Prostate gland (tissue), 2 donors: ENCODE measurements at places on chromosomes 6 and 20. TPM values are rescaled to one million over a fixed set of nuclear protein-coding genes. Genes with fewer than 3 reads are reported as not detected.

DNA sequence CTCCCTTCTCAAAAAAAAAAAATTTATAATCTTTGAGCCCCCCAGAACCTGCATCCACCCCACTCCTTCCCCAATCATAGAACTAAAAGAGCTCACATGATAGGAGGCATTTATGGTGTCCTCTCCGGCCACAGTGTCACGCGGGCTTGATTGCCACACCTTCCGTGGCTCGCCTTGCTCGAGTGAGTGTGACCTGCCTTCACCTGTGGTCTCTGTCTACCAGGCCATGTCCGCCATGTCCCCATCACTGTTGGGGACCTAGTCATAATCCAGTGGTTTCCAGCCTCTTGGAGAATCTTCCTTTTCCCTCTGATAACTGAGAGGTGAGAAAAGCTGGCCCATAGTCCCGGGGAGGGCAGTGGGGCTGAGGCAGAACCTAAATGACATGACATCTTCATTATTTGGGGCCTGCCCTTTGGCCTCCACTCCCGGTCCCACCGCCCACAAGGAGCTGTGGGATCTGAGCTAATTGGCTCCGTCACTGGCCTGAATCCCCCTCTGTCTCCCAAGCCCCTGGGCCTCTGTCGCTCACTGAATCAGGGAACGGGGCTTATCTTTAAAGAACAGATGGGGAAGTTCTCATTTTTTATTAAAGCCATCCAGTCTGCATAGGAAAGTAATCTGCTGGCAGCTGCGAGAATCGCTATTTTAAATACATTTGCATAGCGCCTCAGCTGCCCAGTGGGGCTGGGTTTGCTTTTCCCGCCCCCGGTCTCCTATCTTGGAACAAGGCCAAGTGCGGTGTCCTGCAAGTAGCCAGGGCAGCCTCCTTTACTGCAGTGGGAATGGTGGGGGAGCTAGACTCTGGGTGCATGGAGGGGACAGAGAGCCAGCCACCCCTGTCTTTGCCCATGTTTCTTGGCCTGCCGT is 197.6 kb upstream of the PMEPA1 start:
- DNase-seq: no peak

DNA sequence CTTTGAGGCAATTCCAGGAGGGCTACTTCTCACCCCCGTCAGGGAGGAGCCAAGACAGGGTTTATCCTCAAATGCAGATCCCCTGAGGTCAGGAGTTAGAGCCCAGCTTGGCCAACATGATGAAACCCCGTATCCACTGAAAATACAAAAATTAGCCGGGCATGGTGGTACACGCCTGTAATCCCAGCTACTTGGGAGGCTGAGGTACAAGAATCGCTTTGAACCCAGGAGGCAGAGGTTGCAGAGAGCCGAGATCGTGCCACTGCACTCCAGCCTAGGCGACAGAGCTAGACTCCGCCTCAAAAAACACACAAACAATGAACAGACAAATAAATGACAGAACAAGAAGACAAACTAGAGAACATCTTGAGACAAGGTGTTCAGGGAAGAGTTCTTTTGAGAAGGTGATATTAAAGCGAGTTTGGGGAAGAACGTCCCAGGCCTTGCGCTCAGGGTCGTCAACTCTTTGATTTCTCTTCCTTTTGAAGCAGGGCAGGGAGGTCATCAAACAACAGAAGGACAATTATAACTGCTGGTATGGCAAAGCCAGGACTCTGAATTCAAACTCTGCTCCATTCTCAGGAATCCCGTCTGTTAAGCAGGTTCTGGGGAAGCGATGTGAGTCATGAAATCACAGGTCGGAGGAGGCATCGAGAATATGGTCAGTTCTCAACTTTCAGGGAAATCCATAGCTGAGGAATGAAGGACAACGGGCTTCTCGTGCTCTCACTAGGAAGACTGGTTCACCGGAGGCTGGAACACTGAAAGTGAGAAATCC is 1.4 kb upstream of the RALY start:
- no peak for DNase-seq

DNA sequence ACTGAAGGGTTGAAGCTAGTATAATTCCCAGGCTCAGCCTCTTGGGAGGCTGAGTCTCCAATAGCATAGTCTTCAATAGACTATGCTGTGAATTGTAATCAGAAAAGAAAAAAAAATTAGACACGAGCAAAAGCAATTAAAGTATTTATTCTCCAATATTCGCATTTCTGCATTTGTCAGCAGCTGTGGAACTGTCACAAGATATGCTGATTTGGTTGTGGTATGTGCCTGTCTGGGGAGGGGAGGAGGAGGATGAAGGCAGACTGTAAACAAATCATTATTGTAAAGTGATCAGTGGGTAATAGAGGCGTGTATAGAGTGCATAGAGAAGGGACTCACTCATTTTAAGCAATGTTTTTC is 10.1 kb upstream of the BICRAL start:
- no peak for DNase-seq

- no peak for DNase-seq
Observed at GRCh38 chr20:56429502-56429901, 17.4 kb downstream of the CASS4 start.

Gene PAK5
- total RNA-seq: 1.9 TPM
